BJ (cell line): ENCODE measurements at places on chromosomes 6 and 20.
A peak's percentile ranks its signal among the peaks of the same experiment; 100 is the strongest.

DNA sequence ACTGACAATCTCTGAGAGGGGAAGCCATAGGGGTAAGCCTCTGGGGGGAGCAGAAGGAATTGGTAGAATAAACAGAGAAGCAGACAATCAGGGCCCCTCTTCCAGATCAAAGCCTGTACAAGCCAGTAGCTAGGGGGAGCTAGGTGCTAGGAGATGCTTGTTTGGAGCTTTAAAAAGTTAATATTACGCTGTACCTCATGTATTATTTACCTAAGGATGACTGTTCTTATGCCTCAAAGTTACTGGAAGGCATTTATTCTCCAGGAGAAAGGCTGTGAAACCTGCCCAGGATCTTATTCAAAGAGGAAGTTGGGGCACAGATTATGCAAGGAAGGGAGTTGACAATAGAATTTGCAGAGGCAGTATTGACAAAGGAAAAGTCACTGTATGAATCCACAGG, 111.8 kb upstream of the SLC35F1 start:
- DNase-seq = no peak

DNA sequence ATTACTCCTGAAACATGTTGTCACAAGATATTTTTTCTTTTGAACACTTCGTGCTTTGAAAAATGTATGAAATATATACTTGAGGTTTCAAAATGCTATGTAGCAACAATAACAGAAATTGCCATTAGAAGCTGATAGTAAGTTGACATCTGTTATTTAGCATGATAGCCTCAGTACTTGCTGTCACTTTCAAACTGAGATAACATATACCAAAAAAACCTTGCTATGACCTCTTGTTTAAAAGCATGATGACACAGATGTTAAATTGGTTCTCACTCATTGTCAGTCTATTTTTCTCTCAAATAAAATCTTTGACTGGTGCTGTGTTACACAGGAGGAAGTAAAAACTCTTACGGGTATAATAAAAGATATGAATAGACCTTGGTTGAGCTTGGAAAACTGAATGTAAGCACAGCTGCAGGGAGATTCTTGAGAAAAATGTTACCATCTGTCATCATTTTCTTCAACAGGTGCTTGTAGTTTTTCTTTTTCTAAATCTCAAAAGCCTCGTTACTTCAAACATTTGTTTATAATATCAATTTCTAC, 18.6 kb downstream of the MOXD1 start:
- no peak for DNase-seq

DNA sequence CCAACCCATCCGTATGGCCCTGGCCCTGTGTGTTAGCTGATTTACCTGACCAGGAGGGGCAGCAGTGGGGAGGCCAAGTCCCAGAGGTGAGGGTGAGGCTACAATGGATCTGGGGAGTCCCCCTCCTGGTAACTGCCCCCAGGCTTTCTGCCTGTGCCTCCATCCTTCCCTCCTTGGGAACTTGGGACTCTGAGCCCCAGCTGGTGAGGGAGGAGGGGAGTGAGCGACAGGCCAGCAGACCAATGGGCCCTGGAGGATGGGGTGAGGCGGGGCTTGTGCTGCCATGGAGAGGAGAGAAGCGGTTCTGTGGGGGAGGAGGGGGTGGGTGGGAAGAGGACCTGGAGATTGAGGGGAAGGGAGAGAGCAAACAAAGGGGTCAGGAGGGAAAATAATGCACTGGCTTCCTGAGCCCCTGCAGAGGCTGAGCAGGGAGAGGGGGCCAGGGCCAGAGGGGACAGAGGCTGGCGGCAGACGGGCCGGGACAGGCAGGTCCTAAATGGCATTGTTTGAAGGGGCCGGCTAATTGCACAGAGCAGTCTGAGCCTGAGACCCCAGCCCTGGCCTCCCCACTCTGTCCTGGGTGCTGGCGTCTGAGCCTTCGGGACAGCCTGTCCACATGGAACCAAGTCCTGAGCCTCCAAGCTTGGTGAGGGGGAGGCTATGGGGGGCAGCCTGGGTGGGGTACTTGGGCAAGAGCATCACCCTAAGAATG, 17.5 kb downstream of the DNMT3B start:
- DNase-seq = no peak

DNA sequence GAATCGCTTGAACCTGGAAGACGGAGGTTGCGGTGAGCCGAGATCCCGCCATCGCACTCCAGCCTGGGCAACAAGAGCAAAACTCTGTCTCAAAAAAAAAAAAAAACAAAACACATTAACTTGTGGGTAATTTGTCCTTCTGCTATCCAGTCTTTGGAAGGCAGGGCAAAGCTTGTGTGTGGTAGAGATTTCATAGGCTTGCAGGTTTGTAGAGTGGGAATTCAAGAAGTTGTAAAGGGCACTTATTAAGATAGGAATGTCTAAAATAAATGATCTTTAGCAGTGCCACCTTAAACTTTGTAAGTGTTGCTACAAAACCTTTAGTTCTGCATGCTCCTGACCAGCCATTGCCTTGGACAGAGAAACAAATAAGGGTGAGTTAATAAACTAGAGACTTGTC, 8.4 kb downstream of the VAPB start:
- DNase-seq = no peak

- DNase-seq = no peak
Observed at GRCh38 chr6:155955038-155955437, 499.4 kb upstream of the NOX3 start.

DNA sequence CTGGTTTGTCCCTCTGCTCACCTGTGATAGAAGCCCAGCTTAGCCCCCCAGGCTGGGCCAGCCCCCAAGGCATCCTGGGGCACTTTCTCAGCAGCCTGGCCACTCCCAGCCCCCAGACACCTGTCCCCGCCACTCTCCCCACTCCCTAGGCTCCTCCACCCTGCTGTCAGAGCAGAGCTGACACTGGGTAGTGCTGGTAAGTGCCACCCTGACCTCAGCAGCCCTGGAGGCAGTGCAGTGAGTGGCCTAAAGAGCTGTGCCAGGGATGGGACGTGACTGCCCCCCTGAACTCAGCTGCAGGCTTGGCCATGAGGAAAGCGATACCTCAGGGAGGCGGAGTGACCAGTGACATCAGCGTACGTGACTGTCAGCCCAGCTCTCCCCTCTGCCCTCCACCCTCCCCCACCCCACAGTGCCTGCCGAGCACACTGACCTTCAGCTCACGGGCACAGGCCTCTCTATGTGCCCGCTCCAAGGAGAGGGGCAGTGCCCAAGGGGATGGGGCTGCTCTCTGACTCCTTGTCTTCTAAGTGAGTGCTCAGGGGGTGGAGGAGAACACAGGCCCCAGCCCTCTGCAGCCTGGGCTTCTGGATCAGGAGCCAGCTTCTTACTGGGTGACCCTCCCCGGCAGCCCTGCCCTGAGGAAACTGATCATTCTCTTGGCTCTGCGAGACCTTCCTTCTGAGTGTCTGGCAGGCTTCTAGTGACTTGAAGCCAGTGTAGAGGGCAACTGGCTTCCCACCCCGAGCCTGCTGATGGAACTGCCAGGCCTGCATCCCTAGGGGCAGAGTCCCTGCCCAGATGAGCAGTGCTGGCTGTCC, 172.7 kb downstream of the MRPL14 start:
- DNase-seq = no peak

- no peak for DNase-seq
Observed at GRCh38 chr6:125863023-125863422, 72.3 kb downstream of the NCOA7 start.

DNA sequence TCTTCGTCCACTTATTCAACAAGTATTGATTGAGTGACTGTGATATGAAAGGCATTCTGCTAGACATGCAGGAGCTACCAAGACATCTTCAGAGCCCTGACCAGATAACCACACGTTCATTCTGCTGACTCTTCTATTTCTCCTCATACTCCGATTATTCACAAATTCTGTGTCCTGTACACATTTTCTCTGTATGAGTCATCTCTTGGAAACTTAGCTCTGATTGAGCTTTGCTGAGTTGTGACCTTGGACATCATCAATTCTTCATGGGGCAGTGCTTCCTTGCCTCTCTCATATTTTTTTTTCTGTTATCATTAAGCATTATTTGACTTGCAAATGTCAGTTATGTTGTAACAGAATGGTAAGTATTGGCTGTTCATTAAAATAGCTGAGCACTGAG, 351.6 kb upstream of the CNR1 start:
- DNase-seq = no peak

- DNase-seq = no peak
Observed at GRCh38 chr20:57420571-57421252, 29.5 kb downstream of the RBM38 start.

- DNase-seq = no peak
Observed at GRCh38 chr6:163738725-163739407, 324.3 kb downstream of the QKI start.

DNA sequence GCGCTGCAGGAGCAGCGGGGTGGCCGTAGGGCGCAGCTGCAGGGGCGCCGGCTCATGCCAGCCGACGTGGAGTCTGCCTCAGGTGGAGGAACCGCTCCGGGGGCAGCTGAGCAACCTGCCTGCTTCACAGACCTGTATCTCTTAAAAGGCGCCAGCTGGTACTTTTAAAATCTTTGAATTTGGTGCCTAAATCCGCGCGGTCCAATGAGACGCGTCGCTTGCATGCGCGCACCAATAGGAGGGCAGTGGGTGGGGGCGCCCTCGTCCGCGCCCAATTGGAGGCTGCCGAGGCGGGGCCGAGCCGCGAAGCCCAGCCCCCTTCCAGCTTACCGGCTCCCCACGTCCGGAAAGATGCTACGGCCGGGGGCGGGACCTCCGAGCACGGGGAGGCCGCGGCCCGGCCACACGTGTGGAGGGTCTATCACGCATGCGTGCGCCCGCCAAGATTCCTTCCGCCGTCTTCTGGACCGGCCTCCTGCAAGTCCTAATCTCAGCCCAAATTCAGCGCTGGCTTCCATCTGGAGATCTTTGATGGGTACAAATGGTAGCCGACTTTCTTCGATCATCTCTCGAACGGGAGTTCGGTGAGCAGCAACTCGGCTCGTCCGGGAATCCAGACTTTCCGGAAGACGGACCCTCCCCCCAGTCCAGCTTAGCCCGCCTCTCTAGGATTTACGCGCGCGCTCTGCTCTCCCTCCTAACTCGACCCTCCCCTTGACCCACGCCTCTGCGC, at the start of gene FBXO5:
Gene FBXO5, minus strand, starts transcription at position 138 of the 733 bp plus-strand sequence. Its CDS starts 82 bp downstream, at position 56.
- DNase-seq = peak; percentile 91

GRCh38 chr6:24529985-24530384, 35.2 kb downstream of the ALDH5A1 start:
- DNase-seq = no peak

DNA sequence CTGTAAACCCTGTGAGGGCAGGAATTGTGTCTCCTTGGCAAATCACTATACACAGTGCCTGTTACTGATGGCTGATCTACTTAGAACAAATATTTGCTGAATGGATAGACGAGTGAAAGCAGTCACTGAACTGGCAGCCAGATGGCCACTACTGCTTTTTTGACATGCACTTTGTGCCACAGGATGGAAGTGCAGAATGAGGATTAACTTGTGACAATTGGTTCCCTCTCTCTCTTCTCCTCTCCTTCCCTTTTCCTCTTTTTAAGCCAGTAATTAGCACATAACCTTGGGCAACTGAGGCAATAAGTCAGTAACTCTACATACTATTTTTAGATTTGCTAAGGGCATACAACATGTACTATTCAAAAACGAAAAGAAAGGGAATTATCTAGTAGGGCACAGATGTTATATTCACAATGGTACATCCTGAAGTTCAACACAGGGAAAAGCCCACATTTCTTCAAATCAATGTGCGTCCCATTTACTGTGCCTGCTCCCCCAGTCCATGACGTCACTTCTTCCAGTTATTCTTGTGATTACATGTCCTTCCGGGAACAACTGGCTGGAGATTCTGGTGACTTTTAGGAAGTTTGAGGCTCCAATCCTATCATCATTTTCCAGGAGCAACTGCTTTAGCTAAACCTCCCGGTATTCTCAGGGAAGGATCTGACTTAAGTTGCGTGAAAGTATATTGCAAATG, 17.0 kb upstream of the RPS6KA2 start:
- no peak for DNase-seq

DNA sequence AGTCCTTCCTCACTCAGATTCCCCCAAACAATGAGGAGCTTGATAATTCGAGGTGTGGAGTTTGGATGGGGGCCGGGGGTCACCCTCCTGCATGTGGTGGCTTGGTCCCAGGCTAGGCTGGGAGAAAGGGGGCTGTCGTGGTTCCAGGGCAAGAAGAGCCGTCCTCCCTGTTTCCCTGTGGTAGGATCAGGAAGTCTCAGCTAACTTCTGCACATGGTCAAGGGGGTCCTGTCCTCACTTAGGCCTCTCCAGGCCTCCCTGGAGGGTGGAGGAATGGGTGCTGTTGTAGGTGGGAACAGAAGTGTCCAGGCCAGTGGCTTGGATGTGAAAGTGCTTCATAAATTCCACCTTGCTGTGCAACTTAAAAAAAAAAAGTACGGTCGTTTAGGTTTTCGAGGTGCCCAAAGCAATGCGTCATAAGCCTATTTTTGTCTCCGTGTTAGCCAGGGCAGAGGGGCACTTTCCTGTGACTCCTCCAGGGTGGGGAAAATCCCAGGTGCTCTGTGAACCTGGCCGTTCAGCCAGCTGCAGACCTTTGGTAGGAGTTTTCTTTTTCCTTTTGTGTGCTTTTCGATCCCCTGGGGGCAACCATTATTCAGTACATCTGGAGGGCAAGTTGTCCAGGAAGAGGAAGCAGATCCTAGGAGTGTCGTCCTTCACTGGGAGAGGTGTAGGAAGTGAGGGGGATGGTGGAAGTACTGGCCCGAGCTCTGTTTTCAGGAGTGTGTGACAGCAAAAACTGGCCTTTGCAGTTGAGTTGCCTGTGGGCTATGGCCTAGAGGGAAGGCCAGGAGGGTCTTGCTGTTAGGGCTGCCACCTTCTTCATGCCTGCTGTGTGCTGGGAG, 9.6 kb downstream of the IGF2R start:
- DNase-seq = no peak

DNA sequence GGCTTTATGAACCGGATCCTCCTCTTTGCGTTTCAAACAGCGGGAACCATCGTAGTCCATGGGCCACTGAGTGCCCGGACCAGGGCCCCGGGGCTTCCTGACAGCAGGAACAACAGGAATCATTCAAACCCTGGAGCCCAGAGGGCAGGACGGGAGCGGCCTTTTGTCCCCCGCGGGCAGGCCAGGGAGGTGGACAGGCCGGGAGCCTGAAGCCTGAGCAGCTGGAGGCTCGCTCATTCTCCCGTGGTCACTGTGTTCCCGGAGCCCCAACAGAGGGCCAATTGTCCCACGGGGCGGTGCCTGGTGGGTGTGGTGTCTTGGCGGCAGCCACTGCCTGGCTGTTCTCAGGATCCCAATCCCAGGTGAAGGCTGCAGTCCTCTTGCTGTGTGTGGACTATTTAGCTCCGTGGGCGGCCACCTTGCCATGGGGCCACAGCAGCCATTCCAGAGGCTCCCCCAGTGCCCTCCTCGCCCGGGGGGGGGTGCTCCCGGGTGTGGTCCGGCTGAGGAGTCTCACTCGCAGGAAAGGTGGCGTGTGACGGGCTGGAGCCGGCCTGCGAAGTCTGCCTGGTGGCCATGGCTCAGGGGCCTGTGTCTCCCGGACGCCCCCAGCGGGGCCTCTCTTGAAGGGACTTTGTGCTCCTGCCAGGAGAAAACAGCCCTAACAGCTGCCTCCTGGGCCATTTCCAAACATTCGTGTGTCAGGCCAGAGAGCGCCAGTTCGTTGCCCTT, 77.2 kb upstream of the BHLHE23 start:
- no peak for DNase-seq

DNA sequence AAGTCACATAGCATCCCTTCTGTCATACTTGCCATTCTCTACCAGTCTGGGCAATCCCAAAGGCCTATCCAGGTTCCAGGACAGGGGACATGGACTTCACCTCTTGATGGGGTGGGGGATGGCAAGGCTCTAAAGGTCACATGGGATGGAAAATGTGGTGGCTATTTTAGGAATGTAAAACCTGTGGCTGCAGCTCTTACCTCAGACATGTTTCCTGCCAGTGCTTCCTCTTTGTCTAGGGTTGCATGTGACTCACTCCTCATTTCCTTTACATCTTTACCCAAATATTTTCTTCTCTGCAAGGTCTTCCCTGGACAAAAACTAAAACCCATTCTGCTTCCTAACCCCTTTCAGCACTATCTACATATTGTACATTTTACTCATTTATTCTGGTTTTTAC, 135.7 kb downstream of the BTBD3 start:
- no peak for DNase-seq
